ENCODE measurements at places on chromosomes 7 and 10. TPM values are rescaled to one million over a fixed set of nuclear protein-coding genes. Genes with fewer than 3 reads are reported as not detected.

The TMEM236 gene
- 0.19 TPM for total RNA-seq

The ERVW-1 gene
- total RNA-seq, result not detected

The PRRT4 gene
- not detected for total RNA-seq

The HECTD2 gene
- 5.5 TPM for total RNA-seq

The NME8 gene
- total RNA-seq, result not detected

The CALML3 gene
- not detected for total RNA-seq

The TBXAS1 gene
- total RNA-seq, result 4.2 TPM

The OR2A1 gene
- total RNA-seq, result not detected

The SPDYE8 gene
- not detected for total RNA-seq

The BHLHA15 gene
- 0.09 TPM for total RNA-seq

The AGR3 gene
- not detected for total RNA-seq

The C10orf62 gene
- not detected for total RNA-seq

The CHST3 gene
- 10.0 TPM for total RNA-seq

The TAS2R41 gene
- total RNA-seq, result not detected

The SEMA3D gene
- 2.4 TPM for total RNA-seq

The LEP gene
- under 0.01 TPM for total RNA-seq

The TCERG1L gene
- total RNA-seq, result not detected

The TSPAN33 gene
- total RNA-seq, result 0.38 TPM

The KLF14 gene
- total RNA-seq, result not detected

The ODAD2 gene
- total RNA-seq, result 0.36 TPM

The TBC1D12 gene
- total RNA-seq, result 12.0 TPM

The ANKRD26 gene
- 7.2 TPM for total RNA-seq

The IFIT1B gene
- total RNA-seq, result not detected

The TMEM176B gene
- total RNA-seq, result 0.09 TPM

The OGDHL gene
- total RNA-seq, result 0.99 TPM

The ATP6V1F gene
- total RNA-seq, result 76.3 TPM

The CPA2 gene
- not detected for total RNA-seq

The FAM241B gene
- total RNA-seq, result 0.18 TPM

The VAX1 gene
- total RNA-seq, result not detected

The PIK3AP1 gene
- total RNA-seq, result under 0.01 TPM

Measured in endothelial cell of coronary artery (primary cell).